ENCODE measurements at places on chromosomes 7 and 10. TPM values are rescaled to one million over a fixed set of nuclear protein-coding genes. Genes with fewer than 3 reads are reported as not detected.

CYP3A4 gene
- total RNA-seq: 10.0 TPM

VAX1 gene
- total RNA-seq: 0.58 TPM

SFRP5 gene
- 9.6 TPM for total RNA-seq

DNA sequence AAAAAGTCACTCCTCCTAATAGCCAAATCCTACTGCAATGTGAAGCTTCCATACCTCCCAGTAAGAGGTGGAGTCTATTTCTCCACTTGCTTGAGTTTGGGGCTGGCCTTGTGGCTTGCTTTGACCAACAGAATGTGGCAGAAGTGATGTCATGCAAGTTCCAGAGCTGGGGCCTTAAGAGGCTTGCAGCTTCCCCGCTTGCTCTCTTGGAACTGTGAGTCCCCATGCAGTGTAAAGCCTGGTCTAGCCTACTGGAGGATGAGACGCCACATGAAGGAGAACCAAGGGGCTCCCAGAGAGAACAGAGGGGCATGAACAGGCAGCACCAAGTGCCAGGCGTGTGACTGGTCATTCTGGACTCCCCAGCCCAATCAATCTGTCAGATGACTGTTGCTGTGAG, 58.6 kb upstream of the OPALIN start:
- DNase-seq: no peak
- peaks cover 22% of the 10 kb centered on the region for H3K4me1 ChIP-seq
- no peak overlapping the region for H3K27ac ChIP-seq
- no peak overlapping the region for H3K4me3 ChIP-seq
- no peaks in the 10 kb centered on the region for H3K36me3 ChIP-seq
- H3K27me3 ChIP-seq: peaks cover 16% of the 10 kb centered on the region

- H3K27me3 ChIP-seq: no peaks in the 10 kb centered on the region
- DNase-seq: no peak
- no peaks in the 10 kb centered on the region for H3K36me3 ChIP-seq
- H3K4me1 ChIP-seq: peaks cover 19% of the 10 kb centered on the region
- H3K4me3 ChIP-seq: no peak overlapping the region
These were observed 227.4 kb downstream of the PRKG1 start for GRCh38 chr10:51301644-51302043.

- H3K36me3 ChIP-seq: peaks cover 9% of the 10 kb centered on the region
- H3K27ac ChIP-seq: peak overlapping the region; percentile 77
- H3K4me1 ChIP-seq: peaks cover 59% of the 10 kb centered on the region
- H3K4me3 ChIP-seq: peak overlapping the region; percentile 72
- no peak for DNase-seq
- H3K27me3 ChIP-seq: no peaks in the 10 kb centered on the region
These were observed 26.6 kb downstream of the ZMIZ1 start for GRCh38 chr10:79095316-79095715.

DNA sequence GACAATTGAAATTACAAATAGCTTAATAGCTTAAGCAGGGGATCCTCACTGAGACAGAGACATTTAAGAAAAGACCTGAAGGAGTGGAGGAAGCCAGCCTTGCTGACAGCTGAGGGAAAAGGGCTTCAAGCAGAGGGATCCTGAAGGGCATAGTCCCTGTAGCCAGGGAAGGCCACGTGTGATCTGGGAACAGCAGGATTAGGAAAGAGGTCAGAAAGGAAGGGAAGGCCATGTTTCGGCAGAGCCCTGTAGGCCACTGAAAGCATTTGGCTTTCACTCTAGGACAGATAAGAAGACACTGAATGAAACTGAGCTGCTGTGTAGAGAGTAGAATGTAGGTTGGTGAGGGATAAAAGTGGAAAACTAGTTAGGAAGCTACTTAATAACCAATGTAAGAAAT, 3.4 kb upstream of the AKR1C8 start:
- H3K4me1 ChIP-seq: no peaks in the 10 kb centered on the region
- no peak overlapping the region for H3K4me3 ChIP-seq
- no peaks in the 10 kb centered on the region for H3K27me3 ChIP-seq

DNA sequence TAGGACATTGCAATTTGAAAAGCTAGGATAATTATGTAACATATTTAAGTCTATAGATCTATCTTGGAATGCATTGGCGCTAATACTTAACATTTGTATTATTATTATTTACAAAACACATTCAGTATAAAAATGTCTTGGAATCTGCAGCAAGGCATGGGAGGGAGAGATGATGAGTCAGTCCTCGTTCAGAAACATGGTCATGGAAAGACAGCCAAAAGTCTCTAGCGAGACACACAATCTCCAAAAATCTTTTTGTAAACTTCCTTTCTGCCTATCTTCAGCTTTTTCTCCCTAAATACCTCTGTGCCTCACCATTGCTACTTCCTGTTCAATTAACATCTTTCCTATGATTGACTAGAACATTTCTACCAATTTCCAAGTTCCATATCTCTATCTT, 188.4 kb upstream of the CACNA2D1 start:
- no peak overlapping the region for H3K4me3 ChIP-seq
- H3K27me3 ChIP-seq: no peaks in the 10 kb centered on the region
- H3K4me1 ChIP-seq: no peaks in the 10 kb centered on the region
- no peaks in the 10 kb centered on the region for H3K36me3 ChIP-seq
- no peak overlapping the region for H3K27ac ChIP-seq
- DNase-seq: no peak
